ENCODE measurements at places on chromosomes 4 and X. TPM values are rescaled to one million over a fixed set of nuclear protein-coding genes. Genes with fewer than 3 reads are reported as not detected.

The SMPX gene
- not detected for total RNA-seq

The RS1 gene
- not detected for total RNA-seq

The TMA16 gene
- 10.9 TPM for total RNA-seq

The GALNTL6 gene
- not detected for total RNA-seq

The SAGE1 gene
- total RNA-seq, result not detected

The BEND2 gene
- total RNA-seq, result 11.9 TPM

The SMR3B gene
- not detected for total RNA-seq

The ADAM29 gene
- total RNA-seq, result not detected

The AVPR2 gene
- not detected for total RNA-seq

The GPRASP1 gene
- total RNA-seq, result 26.8 TPM

The TMSB15A gene
- total RNA-seq, result not detected

The VCX3B gene
- total RNA-seq, result not detected

The TCP11X2 gene
- total RNA-seq, result not detected

The RPS6KA6 gene
- 0.05 TPM for total RNA-seq

The GLRA3 gene
- not detected for total RNA-seq

The SPINK2 gene
- total RNA-seq, result 0.77 TPM

The ADAMTS3 gene
- not detected for total RNA-seq

The TLR1 gene
- total RNA-seq, result 16.6 TPM
